ENCODE measurements at places on chromosomes 7 and 10.

GRCh38 chr10:44197646-44198045, 187.3 kb downstream of the CXCL12 start:
- no peak for DNase-seq

DNA sequence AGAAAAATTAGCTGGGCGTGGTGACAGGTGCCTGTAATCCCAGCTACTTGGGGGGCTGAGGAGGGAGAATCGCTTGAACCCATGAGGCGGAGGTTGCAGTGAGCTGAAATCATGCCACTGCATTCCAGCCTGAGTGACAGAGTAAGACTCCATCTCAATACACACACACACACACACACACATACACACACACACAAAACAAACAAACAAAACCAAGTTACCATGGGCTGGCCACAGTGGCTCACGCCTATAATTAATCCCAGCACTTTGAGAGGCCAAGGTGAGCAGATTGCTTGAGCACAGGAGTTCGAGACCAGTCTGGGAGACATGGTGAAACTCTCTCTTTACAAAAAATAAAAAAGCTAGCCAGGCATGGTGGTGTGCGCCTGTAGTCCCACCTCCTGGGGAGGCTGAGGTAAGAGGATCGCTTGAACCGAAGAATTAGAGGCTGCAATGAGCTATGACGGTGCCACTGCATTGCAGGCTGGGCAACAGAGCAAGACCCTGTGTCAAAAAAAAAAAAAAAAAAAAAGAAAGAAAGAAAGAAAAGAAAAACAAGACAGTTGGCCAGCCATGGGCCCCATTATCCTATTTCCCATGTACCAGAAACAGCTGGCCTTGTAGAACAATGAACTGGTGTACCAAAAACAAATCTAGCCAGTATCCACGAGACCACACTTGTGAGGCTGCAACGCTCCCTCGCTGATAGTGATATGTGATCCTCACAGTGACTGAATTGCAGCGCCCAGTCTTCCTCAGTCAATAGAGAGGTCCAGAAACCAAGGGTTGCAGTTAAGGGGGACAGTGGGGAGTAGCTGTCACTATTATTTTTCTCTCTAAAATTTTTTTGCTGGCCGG, 6.6 kb upstream of the AGFG2 start:
- DNase-seq, result no peak

DNA sequence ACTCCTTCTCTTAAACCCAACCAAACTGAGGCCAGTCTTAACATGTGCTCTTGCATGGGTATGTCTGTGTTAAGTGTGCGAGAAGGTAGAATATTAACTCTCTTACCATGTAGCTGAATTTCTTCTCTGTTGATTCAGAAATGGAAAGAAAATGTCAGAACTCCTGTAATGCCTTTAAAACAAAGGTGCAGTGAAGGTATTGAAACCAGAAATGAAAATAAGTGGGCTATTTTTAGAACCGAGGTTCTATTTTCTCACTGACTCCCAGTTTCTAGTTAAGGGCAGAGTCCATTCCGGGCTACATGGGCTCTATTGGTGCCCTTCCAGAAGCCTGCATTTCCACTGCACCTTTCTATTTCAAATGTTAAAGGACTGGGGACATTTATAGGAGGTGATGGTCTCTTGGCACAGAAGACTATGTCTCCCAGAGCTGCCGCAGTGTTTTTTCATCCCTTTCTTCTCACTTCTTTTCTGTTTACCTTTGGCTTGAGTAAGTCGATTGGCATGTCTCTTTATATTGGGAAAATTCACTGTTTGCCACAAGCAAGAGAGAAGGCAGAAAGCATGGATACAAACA, 174.9 kb downstream of the LRMDA start:
- no peak for DNase-seq

GRCh38 chr7:28726555-28726954, 231.6 kb downstream of the TRIL start:
- no peak for DNase-seq

DNA sequence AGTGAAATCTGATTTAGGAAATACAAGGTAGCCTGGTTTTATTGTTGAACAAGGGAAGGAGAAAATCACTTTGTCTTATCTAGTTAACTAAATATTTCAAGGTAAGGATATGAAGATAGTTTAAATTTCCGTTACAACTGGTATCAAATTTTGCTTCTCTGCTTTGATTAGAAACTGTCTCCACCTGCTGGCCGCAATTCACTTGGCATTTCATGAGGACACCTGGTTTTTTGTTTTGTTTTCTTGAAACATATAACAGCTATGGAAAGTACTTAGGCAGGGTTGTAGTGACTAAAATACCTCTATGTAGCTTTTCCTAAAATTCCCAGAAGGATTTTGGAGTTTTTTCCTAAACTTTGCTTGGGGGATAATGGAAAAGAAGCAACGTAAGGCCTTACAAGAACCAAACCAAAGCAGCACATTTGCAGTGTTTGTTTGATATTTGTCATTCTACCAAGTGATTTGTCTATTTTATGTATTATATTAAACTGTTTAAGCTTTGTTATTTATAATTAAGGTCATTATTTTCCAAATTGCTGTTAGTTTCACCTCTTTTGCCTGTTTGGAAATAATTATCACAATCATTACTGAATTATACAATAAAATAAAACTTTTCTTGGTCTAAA, 73.6 kb downstream of the AHCYL2 start:
- peak; percentile 51 for DNase-seq

GRCh38 chr7:139370301-139370942, 10.7 kb downstream of the LUC7L2 start:
- no peak for DNase-seq

GRCh38 chr7:107907790-107908189, 16.8 kb downstream of the DLD start:
- no peak for DNase-seq

DNA sequence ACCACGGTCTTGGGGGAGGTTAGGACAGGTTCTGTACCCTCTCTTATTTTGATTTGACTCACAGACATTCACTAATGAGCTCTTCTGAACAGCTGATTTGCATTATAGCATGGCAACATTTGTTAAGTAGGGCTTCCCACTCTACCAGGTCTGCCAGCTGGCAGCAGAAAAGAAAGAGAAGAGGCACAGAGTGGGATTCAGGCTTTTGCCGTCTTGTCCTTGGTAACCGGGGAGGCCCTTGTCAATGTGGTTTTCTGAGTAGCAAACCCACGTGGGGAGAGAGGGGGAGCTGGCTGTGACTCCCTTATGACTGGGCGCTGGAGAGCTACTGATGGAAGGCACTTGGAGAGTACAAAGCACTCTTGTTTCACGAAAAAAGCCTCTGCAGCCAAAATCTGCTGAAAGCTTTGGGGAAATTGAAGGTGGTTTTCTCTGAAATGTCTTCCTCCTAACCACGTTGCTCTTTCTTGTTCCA, 355.3 kb upstream of the GALNT17 start:
- no peak for DNase-seq

- DNase-seq, result no peak
Measured at GRCh38 chr7:48868916-48869315, 55.4 kb upstream of the CDC14C start.

All from mesendoderm (in vitro differentiated cells).